GM23248 (cell line): ENCODE measurements at places on chromosomes 2 and 18. TPM values are rescaled to one million over a fixed set of nuclear protein-coding genes. Genes with fewer than 3 reads are reported as not detected.

DNA sequence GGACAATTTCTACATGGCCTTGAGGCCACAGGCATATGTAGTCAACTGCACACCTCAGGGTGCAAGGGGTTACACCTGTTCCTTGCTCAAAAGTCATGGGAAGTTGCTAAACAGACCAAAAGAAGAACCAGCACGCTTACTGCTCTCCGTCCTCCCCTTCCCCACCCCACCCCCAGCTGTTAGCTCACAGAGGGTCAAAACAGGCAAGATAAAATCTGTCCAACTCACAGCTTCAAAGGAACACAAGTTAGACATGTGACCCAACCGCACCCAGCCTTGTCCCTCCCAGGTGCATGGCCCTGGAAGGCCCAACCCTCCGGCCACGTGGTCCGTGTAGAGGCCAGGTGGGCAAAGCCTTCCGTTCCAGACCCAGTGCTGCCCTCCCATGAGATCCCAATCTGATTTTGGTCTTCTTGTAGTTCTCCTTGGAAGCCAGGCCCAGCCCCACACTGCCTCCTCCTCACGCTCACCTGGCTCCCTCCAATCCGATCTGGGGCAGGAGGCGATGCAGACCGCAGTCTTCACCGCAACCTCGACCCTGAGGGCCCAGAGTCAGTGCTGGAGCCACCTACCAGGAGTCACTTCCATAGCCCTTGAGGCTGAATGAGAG lies 14.5 kb upstream of the ASPRV1 start:
- no peak for DNase-seq

GRCh38 chr2:48207201-48207641 lies 300.9 kb upstream of the FBXO11 start:
- DNase-seq, result no peak

DNA sequence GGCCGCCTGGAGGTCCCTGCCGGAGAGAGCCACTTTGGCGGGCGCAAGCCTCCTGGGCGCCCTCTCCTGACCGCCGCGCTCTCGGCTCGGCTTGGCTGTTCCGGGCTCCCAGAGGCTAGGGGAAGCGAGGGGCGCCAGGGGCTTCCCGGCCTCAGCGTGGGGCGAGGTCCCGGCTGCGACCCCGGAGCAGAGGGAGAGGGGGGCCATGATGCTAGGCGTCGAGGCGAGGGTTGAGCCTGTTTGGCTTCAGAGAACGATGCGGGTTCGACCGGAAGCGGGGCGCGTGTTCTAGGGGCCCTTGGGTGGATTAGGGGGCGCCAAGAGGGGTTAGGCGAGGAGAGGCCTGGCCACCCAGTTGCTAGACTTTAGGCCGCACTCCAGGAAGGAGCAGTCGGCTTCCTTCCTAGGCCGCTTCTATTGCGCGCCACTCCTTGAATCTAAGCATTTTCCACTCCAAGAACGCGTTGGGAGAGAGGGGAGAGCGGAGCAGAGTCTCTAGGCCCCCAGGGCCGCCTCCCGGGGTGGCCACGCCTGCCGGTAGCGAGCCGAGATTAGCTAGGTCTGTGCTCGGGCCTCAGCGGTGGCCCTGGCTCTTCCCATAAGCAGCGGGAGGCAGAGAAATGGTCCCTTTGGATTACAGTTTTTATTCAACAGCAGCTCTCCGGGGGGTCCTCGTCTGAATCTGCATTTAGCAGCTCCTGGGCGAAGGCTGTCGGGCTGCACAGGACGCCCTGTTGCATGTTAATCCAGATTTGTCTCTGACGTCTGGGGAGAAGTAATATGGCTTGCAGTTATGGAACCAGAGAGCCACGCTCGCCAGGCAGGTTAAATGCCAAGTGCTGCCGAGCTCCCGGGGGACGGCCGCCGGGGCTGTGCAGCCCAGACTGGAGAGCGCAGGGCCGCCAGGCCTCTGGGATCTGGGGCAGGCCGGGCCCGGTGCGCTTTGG lies 11.3 kb downstream of the MEIS1 start:
- DNase-seq, result peak; percentile 72

- DNase-seq, result no peak
Observed at GRCh38 chr2:68653538-68653982, 10.2 kb downstream of the PROKR1 start.

The REG1B gene
- total RNA-seq, result not detected in 2 replicates

The DSG2 gene
- under 0.01 TPM in 1 of 2 replicates, not detected in the other for total RNA-seq
